Placental epithelial cell (primary cell): ENCODE measurements at places on chromosomes 3 and 15. TPM values are rescaled to one million over a fixed set of nuclear protein-coding genes. Genes with fewer than 3 reads are reported as not detected.

DUOXA2 gene
- total RNA-seq = not detected in 2 replicates

ZBTB47 gene
- 56.9 and 61.3 TPM in 2 replicates for total RNA-seq

ROBO2 gene
- under 0.01 and 0.33 TPM in 2 replicates for total RNA-seq

TAGLN3 gene
- total RNA-seq = not detected in 2 replicates

ROPN1 gene
- total RNA-seq = not detected in 2 replicates

TPRG1 gene
- 0.43 and 2.0 TPM in 2 replicates for total RNA-seq

AHSG gene
- not detected in 2 replicates for total RNA-seq

CTXN2 gene
- total RNA-seq = not detected in 2 replicates
